ENCODE measurements at places on chromosomes 11 and 22.

DNA sequence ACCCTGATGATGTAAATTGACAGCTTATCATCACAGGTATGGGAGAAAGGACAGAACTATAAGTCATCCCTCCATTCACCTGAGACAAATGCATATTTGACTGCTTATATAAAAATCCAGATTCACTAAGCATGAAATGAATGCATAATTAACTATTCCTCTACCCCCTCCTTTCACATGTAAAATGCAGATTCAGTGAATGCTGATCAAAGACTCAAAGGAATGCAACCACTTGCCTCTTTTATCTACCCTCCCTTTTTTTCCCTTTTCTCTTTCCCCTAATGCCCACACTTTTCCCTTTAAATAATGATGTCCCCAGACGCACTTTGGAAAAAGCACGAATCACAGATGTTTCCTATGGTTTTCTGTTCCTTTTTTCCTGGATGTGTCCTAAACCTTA is 4.5 kb upstream of the PLAAT4 start:
- no peak for DNase-seq

- DNase-seq: no peak
Observed at GRCh38 chr11:69834811-69835800, 15.9 kb upstream of the FGF3 start.

- no peak for DNase-seq
Observed at GRCh38 chr11:47328449-47329390, 23.8 kb downstream of the MYBPC3 start.

GRCh38 chr11:58788355-58789023 is 56.0 kb downstream of the GLYATL2 start:
- DNase-seq: peak; percentile 37

DNA sequence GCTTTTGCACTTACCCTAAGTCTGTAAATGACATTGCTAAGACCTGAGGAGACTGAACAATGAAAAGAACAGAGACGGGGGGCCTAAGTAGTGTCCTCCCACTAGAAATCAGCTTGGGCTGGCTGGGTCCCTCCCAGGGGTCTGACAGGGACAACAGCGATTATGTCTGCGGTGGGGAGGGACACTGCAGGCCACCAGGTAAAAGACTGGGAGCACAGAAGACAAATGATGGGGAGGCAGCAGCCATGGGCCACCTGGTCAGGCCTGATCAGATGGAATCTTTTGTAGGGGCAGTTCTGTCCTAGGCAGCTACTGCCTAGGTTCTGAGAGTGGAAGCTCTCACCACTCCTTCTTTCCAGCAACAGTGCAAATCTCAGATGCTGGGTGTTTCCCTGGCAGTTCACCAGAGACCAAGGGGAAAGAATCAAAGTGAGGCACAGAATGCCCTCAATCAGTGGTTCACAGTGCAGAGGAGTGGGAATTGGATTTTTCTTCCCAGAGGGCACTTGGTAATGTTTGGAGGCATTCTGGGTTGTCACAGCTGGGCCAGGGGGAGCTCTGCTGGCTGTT is 59.1 kb upstream of the GNAZ start:
- DNase-seq: no peak

GRCh38 chr22:44669561-44669976 is 32.4 kb upstream of the PRR5 start:
- no peak for DNase-seq

- peak; percentile 28 for DNase-seq
Observed at GRCh38 chr11:117328375-117329010, 839 bp downstream of the CEP164 start.

GRCh38 chr11:120539667-120540369 is 28.3 kb downstream of the GRIK4 start:
- peak; percentile 71 for DNase-seq

GRCh38 chr11:39036021-39036420 is 2423.4 kb downstream of the LRRC4C start:
- DNase-seq: no peak

DNA sequence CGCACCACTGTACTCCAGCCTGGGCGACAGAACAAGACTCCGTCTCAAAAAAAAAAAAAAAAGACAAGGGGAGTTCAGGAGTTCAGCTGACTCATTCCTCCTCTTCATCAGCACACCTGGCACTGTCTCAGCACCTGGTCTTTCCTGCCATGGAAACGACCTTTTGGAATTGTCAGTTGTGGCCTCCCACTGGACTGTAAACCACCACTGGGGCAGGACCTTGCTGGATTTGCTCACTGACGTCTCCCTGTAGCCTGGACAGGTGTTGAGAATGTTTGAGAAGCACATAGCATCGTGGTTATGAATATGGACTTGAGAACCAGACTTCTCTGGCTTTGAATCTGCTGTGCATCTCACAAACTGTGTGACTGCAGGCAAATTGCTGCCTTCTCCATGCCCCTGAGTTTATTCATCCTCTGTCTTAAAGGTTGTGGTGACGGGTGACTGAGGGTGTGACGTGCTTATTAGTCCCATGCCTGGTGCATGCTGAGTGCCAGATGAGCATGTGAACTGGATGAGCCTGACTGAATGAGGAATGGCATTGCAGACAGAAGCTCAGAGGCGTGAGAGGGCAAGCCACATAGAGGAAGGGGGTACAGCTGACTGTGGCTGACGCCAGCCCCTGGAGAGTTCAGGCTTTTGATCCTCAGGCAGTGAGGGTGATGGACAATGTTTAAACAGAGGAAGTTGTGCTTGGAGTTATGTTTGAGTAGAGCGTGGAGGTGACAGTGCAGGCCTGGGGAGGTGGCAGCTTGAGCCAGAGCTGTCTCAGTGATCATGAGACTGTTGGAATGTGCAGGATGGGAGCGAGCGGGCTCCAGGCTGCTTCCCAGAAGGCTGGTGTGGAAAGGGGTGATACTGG is 12.7 kb downstream of the TOM1 start:
- DNase-seq: peak; percentile 67

DNA sequence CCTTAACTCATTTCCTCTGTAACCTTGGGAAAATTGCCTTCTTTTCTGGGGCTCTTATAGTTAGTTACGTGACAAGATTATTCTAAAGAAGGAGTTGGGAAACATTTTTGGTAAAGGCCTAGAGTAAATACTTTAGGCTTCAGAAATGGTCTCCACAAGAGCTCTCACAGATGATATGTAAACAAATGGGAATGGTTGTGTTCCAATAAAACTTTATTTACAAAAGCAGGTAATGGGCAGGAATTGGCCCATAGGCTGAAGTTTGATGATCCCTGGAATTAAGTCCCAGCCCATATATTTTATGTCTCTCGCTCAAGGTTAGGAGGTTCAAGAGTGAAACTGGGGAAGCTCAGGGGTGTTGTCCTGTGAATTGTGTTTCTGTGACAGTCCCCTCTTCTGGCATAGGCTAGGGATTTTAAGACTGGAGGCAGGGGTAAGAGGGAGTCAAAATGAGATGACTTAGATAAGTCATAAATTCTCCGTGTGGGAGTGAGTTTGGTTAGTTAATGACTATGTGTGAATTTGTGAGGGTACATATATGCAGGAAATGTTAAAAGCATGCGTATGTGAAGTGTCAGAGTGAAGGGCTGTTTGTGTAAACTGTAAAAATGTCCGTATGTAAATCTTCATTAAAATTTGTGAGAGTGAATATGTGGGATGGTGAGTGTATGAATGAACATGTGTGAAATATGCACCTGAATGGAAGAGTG is 7.4 kb upstream of the OR52B4 start:
- DNase-seq: no peak

DNA sequence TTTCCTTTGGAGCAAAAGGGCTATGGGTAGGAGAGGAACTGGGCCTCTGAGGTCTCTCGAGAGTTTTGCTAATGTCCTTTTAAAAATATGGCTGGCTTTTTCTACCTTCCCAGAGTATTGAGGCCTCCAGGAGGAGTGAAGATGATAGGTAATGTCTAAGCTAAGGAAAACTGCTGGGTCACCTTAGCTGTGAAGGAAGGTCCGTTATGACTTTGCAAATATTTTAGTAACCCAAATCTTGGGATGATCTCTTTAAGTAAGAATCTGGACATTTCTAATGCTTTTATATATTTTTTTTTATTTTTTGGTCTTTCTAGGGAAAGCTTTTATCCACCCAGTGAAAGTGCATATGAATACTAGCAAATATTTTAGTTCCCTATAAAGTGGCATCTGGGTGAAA is 60.9 kb upstream of the SYN3 start:
- DNase-seq: no peak

DNA sequence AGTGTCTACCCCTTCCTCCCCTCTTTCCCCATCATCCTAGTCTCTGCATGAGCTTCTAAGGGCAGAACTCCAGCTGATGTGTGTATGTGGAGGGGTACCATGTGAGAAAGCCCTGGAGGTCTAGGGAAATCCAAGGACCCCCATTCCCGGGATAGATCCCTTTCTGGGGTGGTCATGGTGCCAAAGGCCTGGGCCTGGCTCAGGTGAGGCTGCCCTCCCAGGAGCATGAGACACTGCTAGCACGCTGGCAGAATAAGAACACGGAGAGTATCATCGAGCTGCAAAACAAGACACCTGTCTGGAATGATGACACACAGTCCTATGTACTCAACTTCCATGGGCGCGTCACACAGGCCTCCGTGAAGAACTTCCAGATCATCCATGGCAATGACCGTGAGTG is 19.6 kb downstream of the TUB start:
- no peak for DNase-seq

DNA sequence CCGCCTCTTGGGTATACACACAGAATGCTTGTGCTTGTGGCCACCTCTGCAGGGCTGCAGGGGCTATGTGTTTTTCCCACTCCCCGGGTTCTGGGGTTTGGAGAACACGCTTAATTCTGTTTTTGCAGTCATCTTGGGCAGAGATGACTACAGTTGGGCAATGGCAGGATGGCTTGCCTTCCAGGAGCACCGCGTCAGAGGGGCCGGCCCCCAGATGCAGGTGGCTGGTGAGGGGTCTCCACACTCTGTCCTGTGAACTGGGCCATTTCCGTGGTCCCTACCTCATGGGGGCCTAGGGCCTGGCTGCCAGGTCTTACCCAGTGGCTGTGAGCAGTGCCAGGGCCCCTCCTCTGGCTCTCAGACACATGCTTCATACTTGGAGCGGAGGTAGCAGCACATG is 68.3 kb downstream of the CTTN start:
- no peak for DNase-seq

DNA sequence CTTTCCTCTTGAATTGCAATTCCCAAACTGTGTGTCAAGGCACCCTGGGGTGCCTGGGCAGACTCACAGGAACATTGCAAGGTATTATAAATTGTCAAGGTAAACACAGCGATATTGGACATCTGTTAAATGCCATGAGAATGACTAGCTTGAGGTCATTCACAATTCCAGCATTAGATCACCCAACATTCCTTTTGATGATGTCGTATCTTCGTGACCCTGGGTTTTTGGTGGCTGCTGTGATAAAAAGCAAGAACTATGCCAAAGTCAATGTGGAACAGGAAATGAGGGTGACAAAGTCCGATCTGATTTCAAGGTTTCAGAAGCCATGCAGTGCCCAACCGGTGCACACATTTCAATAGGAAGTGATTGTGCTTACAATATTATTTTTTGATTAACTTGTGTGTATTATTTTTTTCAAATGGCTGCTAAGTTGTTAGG is 458.4 kb downstream of the MIAT start:
- DNase-seq: peak; percentile 94

GRCh38 chr11:61897387-61898246 is 6.3 kb upstream of the FADS3 start:
- peak; percentile 69 for DNase-seq

DNA sequence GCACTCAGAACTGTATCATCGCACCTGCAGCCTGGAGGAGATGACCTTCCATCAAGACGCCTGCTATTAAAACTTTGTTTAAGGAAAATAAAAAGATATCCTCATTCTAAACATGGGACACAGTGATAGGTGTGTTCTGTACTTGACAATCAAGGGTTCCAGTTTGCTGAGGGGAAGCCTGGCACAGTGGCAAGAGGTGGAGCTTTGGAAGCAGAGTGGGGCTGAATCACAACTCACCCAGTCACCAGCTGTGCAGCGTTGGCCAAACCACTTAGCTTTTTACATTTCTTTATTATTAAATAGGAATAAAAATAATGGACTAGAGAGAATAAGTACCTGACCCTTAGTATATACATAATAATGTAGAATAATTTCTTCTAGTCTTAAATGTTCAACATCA is 220.7 kb downstream of the TENM4 start:
- no peak for DNase-seq

- DNase-seq: peak; percentile 38
Observed at GRCh38 chr11:44008088-44008501, 39.7 kb upstream of the ACCSL start.

GRCh38 chr11:7533199-7534041 is 19.6 kb downstream of the PPFIBP2 start:
- no peak for DNase-seq

DNA sequence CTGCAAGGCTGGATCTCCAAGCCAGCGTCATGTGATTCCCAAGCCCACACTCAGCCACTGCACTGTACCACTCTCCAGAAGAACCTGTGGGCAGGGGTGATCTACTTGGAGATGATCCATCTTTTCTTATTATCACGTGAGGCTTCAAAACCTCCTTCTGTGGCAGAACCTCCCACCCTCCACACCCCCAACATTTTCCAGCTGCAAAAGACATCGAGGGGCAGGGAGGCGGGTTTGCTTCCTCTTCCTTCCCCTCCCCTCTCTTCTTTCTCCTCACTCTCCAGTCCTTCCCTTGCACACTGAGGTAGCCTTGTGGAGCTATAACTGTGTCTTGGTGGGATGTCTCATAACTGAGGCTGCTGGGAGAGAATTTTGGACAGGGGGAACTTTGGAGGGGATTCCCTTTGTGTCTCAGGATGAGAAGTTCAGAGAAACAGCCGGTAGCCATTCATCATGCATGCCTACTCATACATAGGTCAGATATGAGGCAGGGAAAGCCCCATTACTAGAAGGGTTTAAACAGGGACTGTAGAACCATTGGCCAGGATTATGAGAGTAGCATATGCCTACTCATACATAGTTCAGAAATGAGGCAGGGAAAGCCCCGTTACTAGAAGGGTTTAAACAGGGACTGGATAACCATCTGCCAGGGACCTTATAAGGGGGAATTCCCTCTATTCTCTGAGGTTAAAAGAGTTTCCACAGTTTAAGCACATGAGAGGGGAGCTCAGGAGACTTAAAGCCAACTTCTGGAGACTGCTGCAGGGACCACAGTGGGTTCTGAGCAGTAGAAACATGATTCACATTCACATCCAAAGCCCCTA is 420.7 kb upstream of the CADM1 start:
- peak; percentile 14 for DNase-seq

DNA sequence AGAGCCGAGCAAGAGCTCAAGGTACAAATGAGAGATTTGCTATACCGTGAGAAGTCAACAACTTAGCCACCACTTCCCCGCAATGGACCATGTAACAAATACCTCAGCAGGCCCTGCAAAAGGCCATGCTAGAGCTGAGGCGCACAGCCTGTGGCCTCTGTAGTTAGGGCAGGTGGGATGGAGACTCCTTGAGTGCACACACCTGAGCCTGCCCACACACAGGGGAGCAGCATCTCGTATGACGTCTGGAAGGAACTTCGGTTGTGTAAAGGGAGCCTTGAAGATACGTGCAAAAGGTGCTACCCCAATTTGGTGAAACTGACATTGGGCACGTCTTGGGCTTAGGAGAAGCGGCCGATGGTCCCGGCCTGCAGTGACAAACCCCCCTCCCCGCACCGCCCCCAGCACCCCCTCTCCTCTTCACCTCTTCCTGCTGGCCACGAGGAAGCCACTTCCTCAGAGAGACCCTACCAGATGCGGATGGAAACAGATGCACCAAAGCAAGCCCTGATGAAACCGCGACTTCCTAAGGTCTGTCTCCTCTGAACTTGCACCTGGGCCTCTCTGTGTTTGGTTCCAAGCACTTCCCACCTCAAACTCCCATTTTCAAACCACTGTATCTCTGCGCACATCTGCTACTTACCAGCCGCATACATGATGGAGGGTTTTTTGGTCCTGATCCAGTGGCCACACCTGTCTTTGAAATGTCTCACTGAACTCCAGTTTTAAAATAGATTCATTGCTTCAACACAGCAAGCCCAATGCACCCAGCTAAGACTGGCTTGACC is 10.6 kb downstream of the CDPF1 start:
- no peak for DNase-seq

GRCh38 chr11:67357831-67358670 is 4.7 kb upstream of the POLD4 start:
- DNase-seq: no peak

Measured in fibroblast of skin of scalp (primary cell).